ENCODE measurements at places on chromosomes 2 and 18.

DNA sequence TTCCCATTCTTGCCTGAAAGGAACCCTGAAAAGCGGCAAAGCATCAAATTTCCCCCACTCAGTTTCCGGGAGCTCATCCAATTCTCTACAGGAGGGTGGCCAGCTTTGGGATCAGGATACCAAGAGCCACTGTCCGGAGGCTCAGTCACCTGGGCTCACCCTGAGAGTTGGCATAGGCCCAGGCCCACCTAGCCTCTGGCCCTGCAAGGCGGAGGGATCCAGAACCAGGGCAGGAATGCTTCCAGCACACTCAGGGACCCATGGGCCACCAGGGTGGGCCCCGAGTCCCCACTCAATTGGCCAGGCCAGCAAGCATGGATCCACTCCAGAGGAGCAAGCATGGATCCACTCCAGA, 432.9 kb upstream of the MYT1L start:
- no peak for DNase-seq

DNA sequence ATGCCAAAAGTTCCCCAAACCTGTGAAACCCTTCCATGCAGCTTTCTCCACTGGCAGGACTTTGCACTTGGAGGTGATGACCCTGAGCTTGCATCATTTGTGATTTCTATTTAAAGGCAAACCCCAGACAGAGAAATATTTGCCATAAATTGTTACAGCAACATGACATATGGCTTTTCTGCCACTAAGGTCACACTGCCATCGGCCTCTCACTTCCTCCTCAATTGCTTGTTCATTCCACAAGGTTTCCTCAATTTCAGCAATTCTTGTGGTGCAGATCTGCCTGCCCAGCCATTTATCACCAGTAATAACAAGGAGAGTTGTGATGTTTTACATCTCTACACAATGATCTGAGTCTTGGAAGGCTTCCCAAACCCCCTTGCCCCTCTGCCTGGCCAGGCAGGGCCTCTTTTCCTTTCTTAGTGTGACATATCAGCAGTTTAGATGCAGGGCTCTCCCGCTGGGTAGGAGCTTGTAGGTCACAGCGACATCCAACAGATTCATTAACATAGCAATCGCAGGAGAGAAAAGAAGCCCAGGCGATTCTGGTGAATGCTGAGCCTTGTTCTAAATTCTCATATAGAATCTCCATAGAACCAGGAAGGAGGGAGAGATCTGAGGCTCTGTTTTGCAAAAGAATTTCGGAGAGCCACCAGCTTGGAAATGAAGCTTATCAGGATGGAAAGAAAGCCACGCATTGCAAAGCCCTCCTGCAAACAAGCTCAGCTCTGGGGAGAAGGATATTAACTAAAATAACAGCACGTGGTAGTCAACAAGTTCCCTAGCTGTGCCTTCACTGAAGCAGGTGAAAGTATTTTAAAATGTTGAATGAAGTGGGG, 46.7 kb upstream of the ITGA6 start:
- DNase-seq: peak; percentile 70

- no peak for DNase-seq
Observed at GRCh38 chr2:148756292-148756975, 111.9 kb downstream of the EPC2 start.

GRCh38 chr2:191169456-191170300, 18.9 kb upstream of the STAT4 start:
- DNase-seq: no peak

GRCh38 chr18:22844190-22844589, 88.9 kb upstream of the RBBP8 start:
- no peak for DNase-seq

DNA sequence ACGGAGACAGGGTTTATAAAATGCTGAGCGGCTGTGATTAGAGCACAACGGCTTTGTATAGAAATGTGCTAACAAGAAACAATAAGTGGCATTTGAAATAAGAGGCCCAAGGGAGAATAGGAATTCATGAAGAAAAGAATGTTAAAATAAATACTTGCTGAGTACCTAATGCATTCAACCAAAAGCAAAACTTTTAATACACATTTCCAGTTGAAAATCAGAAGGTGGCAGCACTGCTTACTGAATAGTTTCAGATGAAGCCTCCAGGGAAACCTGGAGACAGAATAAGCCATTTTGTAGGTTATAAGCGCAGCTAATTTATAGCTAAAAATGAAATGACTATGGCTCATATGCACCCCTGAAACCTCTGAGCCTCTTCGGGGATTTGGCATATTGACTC, 286.6 kb downstream of the DPP10 start:
- no peak for DNase-seq

GRCh38 chr2:176445956-176446355, 176.7 kb downstream of the MTX2 start:
- DNase-seq: no peak

Data from hematopoietic multipotent progenitor cell (in vitro differentiated cells).